ENCODE measurements at places on chromosomes 4 and X.
A peak's percentile ranks its signal among the peaks of the same experiment; 100 is the strongest.

GRCh38 chr4:59127743-59128142 is 2017.6 kb upstream of the IGFBP7 start:
- no peak for DNase-seq

- DNase-seq = no peak
Measured at GRCh38 chrX:150464001-150464400, 100.9 kb downstream of the MAMLD1 start.

DNA sequence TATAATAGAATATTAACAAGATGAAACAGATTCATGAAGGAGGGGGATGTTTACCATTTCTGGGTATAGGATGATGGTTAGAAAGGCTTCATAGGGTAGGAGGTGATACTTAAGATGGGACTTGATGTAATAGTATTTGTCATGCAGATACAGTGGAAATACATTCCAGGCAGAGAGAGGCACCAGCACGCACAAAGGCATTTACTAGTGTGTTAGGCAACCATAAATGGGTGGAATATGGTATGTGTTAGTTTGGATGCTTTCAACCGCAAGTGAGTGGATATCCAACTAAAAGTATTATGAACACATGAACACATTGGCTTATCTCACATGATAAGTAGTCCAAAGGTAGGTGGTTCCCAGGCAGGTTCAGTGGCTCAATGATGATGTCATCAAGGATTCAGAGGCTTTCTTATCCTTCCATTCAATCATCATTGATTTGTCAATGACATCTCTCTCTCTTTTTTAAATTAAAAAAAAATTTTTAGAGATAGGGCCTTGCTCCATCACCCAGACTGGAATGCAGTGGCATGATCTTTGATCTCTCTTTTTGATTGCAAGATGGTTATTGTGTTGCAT is 12.7 kb upstream of the STARD8 start:
- DNase-seq = no peak

GRCh38 chr4:107330916-107331315 is 294.8 kb upstream of the DKK2 start:
- no peak for DNase-seq

- DNase-seq = no peak
Measured at GRCh38 chr4:27267970-27268355, 407.3 kb downstream of the STIM2 start.

DNA sequence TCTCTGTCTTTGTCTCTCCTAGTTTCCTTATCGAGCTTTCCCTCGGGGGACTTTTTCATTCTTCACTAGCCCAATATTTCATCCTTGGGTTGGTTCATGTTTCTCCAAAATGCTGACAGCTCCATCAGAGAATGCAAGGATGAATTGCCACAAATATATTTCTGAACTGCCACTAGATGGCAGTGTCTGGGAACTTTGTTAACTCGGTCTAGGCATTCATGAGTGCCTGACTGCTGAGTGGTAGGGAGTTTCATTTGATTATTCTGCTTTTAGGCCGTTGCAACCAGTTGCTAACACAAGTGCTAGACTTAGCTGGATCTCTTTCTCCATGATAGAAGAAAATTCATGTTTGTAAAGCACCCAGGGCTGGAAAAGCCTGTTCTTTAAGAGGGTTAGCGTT is 73.5 kb upstream of the RAP2C start:
- no peak for DNase-seq

GRCh38 chr4:141625023-141625422 is 11.4 kb upstream of the IL15 start:
- DNase-seq = no peak

DNA sequence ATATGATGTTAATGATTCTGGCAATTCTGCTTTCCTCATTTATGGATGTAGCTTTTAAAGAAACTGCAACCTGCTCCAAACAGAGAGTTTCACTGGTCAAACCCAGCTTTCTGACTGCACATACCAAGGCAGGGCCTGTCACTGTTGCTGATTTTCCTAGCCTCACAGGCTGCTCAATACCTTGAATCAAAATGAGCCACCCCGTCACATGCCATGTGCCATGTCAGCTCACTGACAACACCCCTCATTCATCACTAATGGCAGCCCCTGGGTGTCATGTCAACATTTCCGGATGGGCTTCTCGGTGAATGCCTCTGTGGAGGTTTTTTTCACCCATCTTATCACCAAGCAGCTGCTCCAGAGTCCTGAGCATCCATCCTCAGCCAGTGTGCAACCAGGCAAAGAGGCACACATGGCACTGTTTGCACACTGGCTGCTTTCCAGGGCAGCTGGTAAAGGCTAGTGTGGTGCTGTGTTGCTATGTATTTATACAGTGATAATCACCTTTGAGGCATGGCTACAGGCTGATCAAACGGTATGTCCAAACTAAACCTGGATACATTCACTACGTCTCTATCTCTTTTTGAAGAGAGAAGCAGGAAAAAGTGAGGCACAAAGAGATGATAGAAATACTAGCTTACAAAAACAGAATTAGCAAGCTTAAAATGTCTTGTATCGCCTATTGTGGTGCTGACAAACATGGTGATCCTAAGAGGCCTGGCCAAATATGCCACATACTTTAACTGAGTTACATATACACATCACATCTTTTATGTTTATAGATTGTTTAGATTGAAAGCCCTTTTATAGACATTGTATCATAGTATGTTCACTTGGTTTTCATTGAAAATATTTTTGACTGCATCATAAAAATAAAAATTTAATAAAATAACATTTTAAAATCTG is 94.6 kb upstream of the INPP4B start:
- no peak for DNase-seq

DNA sequence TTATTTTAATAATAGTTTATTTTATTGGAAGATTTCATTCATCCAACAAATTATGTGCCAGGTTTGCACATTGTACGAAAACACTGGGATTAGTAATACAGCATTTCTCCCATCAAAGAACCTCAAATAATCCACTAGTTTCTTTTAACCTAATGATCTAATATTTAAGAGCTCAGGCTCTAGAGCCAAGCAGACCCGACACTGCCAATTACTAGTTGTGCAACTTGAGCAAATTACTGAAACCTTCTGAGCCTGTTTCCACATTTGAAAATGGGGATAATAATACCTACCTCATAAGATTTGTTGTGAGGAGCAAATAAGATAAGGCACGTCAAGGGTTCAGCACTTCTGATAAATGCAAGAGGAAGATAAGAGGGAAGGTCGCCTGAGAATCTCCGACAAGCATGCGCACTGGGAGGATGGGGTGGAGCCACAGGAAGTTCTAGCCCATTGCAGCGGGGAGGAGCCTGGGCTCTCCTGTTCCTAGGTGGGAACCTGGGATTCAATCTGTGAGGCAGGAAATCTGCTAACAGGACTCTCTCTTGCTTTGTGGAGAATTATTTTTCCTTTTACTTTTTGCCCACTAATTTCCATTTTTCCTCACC is 141.5 kb upstream of the SMAD1 start:
- no peak for DNase-seq

DNA sequence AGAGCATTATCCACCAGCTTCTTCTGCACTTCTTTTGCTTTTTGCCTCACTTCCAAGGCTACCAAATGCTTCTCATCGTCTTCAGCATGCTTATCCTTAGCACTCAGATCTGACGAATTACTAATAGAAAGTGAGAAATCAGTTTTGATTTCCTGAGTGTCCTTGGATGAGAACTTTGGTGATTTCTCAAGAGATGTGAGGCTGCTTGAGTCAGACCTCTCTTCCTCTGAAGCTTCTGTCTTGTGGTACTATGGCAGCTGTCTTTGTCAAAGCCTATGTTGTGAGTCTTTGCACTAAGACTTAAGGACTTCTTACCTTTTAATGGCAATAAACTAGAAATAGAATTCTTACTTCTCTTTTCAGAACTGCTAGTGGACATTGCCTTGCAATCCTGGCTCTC is 169.9 kb downstream of the CPE start:
- no peak for DNase-seq

DNA sequence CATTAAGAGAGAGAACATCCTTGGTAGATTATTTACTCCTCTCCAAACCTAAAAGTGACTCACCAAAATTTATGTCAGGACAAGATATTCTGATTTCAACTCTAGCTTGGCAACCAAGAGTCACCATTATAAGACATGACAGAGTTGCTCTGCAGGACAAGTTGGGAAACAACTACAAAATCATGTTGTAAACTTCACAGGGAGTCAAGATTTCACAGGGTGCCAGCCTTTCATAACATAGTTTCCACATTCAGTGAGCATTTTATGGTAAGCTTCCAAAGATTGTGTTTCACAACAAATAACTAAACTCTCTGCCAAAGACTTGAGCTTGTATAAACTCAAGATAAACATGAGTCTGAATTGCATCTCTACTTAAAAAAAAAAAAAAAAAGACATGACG is 121.0 kb upstream of the DIAPH2 start:
- DNase-seq = no peak

DNA sequence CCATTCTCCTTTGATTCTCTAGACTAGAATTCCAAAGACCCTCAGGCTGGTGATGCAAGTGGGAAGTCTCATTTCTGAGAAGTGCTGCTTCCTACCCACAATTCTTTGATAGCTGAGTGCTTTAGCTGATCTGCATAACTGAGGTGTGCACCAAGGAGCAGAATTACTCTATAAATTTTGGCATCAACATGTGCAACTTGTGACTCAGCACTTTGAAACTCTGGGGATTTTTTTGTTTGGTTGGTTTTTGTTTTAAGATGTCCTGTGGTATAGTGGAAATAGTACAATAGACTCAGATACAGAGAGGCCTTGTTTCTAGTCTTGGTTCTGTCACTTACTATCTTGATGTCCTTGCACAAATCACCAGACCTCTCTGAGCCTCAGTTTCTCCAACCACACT is 148.4 kb downstream of the AR start:
- no peak for DNase-seq

DNA sequence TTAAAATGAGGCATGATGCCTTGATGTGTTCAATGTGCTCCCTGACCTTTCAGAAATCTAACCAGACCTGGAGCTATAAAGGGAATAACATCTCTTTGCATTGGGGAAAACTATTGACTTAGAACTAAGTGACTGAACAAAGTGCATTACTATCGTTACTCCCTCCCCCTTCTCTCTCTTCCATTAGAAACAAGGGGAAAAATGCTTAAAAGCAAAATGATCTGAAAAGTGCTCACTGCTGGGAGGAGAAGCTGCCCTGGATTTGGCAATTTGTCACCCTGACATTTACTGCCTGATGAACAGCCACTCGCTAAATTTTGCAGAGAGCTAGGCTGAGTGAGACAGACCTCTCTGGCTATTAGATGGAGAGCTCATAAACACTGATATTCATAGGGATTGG is 48.6 kb upstream of the PARM1 start:
- no peak for DNase-seq

DNA sequence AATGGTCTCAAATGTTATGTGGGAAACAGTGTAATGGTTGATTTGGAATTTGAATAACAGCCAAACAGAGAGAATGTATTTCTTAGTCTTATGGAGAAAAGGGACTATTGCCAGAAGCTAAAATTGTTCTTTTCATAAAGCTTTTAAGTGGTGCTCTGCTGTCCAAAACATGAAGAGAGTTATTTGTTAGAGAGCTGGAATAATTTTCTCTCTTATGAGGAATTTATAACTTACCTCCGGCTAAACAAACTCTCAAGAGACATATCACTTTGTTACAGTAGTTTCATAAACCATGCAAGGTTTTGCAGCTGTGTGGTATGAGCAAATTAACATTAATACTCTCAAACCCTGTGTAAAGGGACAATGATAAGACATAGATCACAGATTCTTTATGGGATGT is 28.6 kb downstream of the SULT1B1 start:
- DNase-seq = no peak

GRCh38 chrX:13373027-13373426 is 53.2 kb upstream of the ATXN3L start:
- no peak for DNase-seq

DNA sequence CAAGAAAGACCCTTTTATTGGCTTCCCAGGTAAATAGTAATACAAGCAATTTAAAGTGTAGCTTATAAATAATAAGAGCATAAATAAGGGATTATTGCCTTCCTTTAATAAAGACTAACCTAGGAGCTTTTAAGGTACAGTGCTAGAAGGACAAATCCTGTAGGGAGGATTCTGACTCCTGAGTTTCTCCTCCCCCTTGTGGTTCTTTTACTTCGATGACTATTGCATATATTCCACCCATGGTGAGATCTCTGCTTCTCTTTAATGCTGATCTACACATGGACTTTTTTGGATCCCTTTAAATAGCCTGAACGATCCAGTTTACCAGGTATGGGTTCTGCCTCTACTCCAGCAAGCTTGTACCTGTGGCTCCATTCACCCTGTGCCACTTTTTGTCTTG is 2.5 kb downstream of the GALNT7 start:
- DNase-seq = no peak

DNA sequence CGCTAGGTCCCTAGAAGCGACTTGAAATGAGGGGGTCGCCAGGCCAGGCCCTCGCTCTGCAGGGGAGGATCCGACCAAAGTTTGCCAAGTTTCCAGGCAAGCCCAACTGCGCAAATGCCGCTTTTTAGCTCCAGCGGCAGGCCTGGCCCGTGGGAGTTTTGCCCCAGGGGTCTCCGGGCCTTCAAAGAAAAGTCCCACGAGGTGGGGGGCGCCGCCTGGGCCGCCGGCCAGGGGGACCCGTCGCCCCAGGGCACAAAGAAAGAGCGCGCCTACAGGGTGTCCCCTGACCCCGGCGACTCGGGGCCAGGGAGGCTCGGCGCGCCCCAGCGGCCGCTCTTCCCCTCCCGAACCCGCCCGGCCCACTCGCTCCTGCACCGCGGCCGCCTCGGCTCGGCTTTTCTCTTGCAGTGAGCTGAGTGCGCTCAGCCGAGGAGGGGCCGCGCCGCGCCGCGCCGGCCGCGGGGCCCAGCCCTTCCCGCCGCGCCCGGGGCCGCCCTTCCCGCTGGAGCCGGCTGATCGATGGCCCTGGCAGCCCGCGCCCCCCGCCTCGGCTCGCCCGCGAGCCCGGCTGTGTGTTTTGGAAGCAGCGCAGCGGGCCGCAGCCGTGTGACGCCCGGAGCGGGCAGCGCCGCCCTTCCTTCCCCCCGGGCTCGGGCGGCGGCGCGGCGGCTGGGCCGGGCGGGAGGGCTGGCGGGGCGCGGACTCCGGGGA is 754 bp upstream of the KLF3 start:
- peak; percentile 80 for DNase-seq

DNA sequence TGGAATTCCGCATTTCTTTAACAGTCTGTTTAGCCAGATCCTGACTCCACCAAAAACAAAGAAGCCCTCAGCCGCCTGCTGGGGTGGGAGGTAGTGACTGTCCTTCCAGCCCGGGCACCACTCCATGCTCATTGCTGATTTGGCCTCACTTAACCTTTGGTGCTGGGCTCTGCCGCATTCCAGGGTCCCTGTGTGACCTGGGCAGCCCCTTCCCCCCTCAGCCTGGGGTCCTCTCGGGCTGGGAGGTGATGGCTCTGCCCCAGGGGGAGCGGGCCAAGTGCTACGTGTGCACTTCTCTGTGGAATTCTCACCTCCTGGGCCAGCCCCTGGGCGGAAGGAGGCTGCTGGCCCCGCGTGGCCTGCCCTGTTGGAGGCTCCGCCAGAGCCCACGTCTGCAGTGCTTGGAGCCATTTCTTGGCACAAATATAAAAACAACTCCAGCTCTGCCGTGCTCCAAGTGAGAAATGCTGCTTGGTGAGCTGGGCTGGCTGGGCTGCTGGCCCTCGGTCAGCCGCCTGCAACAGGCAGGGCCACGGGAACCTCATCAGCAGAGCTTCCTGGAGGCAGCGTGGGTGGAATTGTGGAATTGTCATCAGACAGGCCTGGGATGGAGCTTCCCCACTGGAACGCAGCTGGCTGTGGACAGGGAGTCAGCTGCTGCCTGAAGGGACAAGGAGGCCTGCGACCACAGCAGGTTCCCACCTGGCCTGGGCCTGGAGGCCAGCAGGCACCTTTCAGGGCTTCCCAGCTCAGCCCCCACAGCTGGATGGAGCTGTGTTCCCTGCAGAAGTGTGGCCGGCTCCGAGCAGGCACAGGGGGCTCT is 66.0 kb downstream of the TRMT44 start:
- DNase-seq = peak; percentile 87

All from sigmoid colon (tissue), 7 donors.